ENCODE measurements at places on chromosomes 11 and 22.

DNA sequence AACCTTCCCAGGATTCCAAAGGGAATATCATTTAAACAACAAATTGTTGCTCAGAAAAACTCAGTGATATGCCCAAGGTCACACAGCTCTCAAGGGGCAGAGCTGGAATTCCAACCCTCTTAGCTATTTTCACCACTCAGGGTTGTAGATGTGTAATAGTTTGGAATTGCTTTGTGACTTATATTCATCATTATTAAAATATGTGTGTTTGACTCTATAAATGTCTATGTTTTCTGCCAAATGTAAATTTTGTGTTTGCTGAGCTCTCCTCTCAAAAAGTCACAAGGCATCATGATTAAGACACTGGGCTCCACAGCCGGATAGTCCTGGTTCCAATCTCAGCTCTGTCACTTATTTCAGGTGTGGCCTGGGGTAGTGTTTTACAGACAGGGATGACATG lies 407.3 kb downstream of the TMEM135 start:
- DNase-seq = peak; percentile 32

- no peak for DNase-seq
Observed at GRCh38 chr11:8794126-8794525, 111.5 kb downstream of the RPL27A start.

DNA sequence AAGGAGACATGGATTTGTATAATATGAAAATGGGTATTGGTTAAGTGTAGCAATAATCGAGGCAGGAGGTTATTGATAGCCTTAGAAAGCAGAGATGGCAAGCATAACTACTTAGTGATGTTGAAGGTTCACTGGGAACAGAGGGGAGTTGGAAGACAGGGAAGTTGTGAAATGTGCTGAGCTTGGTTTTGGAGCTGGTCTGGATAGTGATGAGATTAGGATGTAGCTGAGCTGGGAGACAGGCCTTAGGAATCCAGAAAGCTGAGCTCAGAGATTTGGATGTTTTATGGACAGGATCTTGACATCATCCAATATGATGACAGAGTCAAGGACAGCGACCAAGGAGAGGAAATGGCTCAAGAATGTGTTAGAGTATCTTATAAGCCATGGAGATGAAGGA lies 113.1 kb downstream of the ARHGAP42 start:
- no peak for DNase-seq

- peak; percentile 60 for DNase-seq
Observed at GRCh38 chr11:114340311-114341131, 44.3 kb downstream of the NNMT start.

DNA sequence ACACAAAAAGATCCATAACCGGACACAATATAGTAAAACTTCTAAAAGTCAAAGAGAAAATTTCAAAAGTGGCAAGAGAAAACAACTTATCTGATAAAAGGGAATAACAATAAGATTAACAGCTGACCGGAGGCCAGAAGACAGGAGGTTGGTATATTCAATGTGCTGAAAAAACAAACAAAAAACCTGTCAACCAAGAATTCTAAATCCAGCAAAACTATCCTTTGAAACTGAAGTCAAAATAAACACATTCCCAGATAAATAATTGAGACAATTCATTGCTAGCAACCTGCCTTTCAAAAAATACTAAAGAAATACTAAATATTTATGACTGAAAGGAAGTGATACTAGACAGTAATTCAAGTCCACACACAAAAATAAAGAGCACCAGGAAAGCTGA lies 101.3 kb downstream of the RELT start:
- no peak for DNase-seq
